ENCODE measurements at places on chromosomes 4 and X. TPM values are rescaled to one million over a fixed set of nuclear protein-coding genes. Genes with fewer than 3 reads are reported as not detected.

DNA sequence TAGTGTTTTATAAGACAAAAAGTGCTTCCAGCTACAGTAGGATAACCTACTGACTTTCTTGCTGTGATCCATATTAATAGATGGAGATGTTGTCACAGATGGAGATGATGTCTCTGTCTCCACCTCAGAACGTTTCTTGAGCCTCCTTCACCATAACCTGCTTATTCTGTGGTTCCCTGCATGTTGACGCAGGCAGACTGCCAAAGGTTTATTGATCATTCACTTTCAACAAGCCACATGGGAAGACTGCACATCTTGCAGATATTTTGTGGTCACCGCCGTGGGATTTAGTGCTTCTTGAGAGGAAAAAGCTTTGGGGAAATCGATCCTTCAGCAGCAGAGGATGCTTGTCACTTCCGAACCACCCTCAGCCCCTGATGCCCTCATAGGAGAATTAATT is 943.0 kb upstream of the PRKX start:
- H3K27ac ChIP-seq = no peak overlapping the region
- DNase-seq = peak; percentile 66
- no peaks in the 10 kb centered on the region for H3K27me3 ChIP-seq
- no peak overlapping the region for H3K4me3 ChIP-seq
- peaks cover 5% of the 10 kb centered on the region for H3K4me1 ChIP-seq
- no peaks in the 10 kb centered on the region for H3K36me3 ChIP-seq

- no peaks in the 10 kb centered on the region for H3K27me3 ChIP-seq
- no peaks in the 10 kb centered on the region for H3K36me3 ChIP-seq
- no peak overlapping the region for H3K27ac ChIP-seq
- DNase-seq = no peak
- no peak overlapping the region for H3K4me3 ChIP-seq
Observed at GRCh38 chr4:41466249-41466648, 71.7 kb upstream of the LIMCH1 start.

- no peaks in the 10 kb centered on the region for H3K27me3 ChIP-seq
- no peaks in the 10 kb centered on the region for H3K36me3 ChIP-seq
- H3K27ac ChIP-seq = no peak overlapping the region
- H3K4me1 ChIP-seq = peaks cover 14% of the 10 kb centered on the region
- DNase-seq = no peak
Observed at GRCh38 chr4:178165951-178166308, 723.7 kb upstream of the AGA start.

GRCh38 chr4:150001815-150002214 is 76.4 kb upstream of the DCLK2 start:
- peaks cover 17% of the 10 kb centered on the region for H3K4me1 ChIP-seq
- no peak overlapping the region for H3K27ac ChIP-seq
- DNase-seq = no peak
- no peaks in the 10 kb centered on the region for H3K27me3 ChIP-seq
- H3K4me3 ChIP-seq = no peak overlapping the region
- no peaks in the 10 kb centered on the region for H3K36me3 ChIP-seq

DNA sequence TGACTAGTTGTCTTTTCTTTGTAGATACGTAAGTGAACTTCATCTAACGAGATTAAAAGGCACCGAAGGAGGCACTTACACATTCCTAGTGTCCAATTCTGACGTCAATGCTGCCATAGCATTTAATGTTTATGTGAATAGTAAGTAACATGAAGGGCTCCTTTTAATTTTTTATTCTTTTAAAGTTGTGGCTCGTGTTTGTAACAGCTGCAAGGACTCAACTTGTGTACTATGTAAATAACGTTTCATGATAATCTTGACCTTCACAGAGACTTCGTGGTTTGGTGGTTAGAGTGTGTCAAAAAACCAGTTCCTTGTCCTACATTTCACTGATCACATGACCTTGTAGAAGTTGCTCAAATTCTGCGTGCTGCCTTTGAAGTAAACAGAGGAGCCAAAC is 51.6 kb downstream of the KIT start:
- no peak overlapping the region for H3K4me3 ChIP-seq
- no peaks in the 10 kb centered on the region for H3K27me3 ChIP-seq
- no peaks in the 10 kb centered on the region for H3K4me1 ChIP-seq
- DNase-seq = peak; percentile 30

- no peaks in the 10 kb centered on the region for H3K4me1 ChIP-seq
- no peak overlapping the region for H3K4me3 ChIP-seq
- DNase-seq = no peak
- H3K36me3 ChIP-seq = no peaks in the 10 kb centered on the region
- no peaks in the 10 kb centered on the region for H3K27me3 ChIP-seq
- no peak overlapping the region for H3K27ac ChIP-seq
Observed at GRCh38 chrX:27751976-27752375, 55.8 kb upstream of the MAGEB10 start.

DNA sequence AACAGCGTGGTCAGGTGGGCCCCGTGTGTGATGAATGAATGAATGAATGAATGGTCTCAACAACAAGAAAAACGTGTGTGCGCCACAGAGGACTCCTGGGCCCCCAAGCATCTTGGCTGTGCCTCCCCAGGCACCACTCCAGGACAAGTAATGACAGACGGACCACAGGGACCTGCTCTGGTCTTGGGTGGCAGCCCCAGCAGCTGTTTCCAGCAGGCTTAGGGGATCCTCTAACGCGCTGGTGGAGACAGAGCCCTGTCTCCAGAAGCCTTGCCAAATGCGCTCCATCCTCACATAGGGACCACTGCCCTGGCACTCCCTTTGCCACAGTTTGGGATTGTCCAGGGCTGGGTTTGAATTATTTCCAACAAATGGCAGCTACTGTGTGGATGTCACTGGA is 39.1 kb downstream of the PSAPL1 start:
- H3K4me1 ChIP-seq = peaks cover 6% of the 10 kb centered on the region
- H3K27ac ChIP-seq = no peak overlapping the region
- no peaks in the 10 kb centered on the region for H3K36me3 ChIP-seq
- no peak overlapping the region for H3K4me3 ChIP-seq
- no peak for DNase-seq

GRCh38 chrX:54695816-54696487 is 102.1 kb downstream of the ITIH6 start:
- no peak overlapping the region for H3K4me3 ChIP-seq
- H3K4me1 ChIP-seq = no peaks in the 10 kb centered on the region
- no peaks in the 10 kb centered on the region for H3K27me3 ChIP-seq
- DNase-seq = no peak

ARL9 gene
- total RNA-seq = not detected

WNK3 gene
- total RNA-seq = 1.6 TPM

FHIP1A gene
- 23.7 TPM for total RNA-seq

ADRA2C gene
- total RNA-seq = 6.7 TPM

Measured in body of pancreas (tissue), 4 donors.